Left renal cortex interstitium (tissue), 4 donors: ENCODE measurements at places on chromosomes 2 and 18. TPM values are rescaled to one million over a fixed set of nuclear protein-coding genes. Genes with fewer than 3 reads are reported as not detected.

DNA sequence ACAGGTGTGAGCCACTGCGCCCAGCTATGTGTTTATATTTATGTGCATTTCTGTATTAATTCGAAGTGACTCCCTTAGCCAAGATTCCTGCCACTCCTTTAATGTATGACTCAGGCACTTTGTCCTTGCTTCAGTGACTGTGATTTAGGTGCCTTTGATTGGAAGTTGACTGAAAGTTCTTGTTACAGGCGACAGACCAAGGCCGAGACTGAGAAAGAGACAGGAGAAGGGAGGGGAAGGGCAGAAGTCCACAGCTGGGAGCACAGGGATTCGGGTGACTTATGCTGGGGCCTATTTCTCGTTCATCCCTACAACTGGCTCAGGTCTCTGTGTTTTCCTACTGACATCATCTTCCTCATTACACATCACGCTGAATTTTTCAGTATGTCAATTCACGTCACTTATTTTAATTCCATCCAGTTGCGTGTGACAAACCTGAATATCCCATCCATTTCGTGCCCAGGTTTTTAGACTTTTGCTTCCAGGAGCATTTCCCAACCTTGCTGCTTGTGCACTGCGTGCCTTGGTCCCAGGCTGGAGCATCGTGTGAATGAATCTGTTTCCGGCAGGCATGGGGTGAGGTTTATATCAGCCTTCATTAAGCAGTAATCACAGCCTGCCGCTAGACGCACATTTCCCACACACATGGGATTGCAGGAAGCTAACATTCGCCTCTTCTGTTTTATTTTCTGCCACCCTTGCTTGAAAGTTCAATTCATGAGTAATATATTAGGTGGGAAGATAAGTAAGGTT is 42.4 kb downstream of the TMEM18 start:
- no peak for DNase-seq

The DPP4 gene
- 110 TPM for polyA plus RNA-seq

- DNase-seq: no peak
Measured at GRCh38 chr2:42961961-42962360, 169.6 kb upstream of the HAAO start.

DNA sequence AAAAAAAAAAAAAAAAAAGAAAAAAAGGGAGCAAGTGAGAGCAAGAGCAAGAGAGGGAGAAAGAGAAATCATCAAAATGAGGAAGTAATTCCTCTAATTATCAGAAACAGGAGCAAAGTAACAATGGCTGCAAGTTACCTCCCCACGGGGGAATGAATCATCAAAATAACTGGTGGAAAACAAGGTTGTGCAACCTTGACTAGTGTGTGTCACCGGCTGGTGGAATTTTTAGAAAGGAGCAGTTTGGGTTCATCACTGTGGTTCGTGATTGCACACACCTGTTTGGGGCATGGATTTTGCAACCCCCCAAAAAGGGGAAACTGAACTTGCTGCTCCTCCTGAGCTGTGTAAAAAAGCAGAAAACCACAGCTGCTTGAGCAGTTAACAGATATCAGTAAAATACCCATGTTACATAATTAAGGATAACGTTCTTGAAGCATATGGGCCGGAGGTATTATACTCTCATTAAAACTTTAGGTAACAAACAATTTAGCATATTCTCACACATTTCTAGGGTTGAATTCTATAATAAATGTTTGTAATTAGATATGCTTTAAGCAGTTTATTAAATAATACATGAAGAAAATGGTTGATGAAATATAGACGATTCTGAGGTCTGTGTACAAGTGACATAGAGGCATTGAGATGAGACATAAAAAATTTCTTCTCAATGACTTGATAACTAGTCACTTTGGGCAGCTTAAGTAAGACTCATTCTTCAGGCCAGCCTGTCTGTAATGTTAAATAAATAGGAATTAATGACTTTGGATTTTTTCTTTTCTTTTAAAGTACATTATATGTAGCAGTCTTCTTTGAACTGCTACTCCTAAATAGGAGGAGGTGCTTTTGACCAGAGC is 184.2 kb upstream of the ZEB2 start:
- no peak for DNase-seq

DNA sequence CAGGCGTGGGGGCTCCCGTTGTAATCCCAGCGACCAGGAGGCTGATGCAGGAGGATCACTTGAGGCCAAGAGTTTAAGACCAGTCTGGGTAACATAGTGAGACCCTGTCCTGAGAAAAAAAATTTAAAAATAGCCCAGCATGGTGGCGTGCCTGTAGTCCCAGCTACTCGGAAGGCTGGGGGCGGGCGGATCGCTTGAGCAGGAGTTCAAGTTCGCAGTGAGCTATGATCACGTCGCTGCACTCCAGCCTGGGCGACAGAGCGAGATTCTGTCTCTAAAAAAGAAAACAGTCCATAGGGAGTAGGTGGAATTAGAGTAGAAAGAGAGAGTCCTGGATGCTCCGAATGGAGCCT is 325 bp upstream of the TTLL4 start:
- DNase-seq: no peak

The THUMPD2 gene
- 21.7 TPM for polyA plus RNA-seq

The ANKRD30B gene
- polyA plus RNA-seq: 0.13 TPM
